Motor neuron (in vitro differentiated cells): ENCODE measurements at places on chromosomes 6 and 20.
A peak's percentile ranks its signal among the peaks of the same experiment; 100 is the strongest.

GRCh38 chr6:45488889-45489288 lies 111.2 kb upstream of the SUPT3H start:
- no peak for ATAC-seq

DNA sequence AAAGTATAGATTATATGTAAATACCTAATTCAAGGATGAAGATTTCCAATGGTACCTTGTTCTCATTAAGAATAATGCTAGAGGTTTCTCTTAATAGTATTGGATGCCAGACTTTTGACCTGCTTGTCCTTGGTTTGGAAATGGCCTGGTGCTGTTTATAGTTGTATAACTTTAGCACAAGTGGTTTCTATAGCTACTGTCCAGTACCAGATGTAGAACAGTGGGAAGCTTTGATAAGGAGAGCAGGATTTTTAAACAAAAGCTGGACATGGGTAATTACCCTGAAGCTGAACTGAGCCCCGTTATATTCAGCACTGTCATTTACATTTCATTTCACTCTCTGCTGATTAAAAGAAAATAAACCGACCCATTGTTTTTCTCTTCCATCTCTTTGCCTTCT lies 43.7 kb downstream of the TRMT11 start:
- no peak for ATAC-seq

DNA sequence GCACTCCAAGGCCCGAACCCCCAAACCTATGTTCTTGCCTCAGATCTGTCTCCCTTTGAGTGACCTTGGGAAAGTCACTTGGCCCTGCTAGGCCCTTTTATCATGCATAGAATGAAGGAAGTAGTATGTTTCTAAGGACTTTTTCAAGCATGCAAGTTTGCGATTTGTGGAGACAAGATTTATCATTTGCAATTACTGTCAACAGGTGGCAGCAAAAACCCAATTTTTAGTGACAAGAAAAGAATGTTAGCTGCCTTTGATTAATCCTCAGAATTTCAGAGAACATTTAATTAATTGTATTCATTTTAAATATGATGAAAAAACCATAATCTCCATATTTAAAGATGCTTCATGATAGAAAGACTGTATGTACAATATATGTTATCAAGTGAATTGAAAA lies 28.3 kb upstream of the PREP start:
- ATAC-seq: peak; percentile 29

DNA sequence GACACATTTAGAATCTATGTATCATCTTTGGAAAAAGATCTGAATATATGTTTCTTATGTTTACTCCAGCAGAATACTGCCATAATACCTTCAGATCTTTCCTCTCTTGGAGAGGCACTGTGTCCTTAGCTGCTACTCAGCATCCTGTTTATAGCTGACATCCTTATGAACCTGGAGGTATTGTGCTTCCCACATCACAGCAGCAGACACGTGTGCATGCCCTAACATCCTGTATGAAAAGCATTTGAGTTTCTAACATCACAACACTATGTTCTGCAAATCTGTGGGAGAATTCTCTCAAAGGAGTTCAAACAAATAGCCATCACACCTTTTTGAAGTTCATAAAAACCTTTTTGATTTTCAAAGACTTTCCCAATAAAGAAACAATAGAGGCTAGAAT lies 216.0 kb downstream of the GJA1 start:
- ATAC-seq: no peak

- ATAC-seq: no peak
Measured at GRCh38 chr6:128822271-128822670, 60.7 kb upstream of the LAMA2 start.

- ATAC-seq: no peak
Measured at GRCh38 chr6:24385536-24386269, 17.0 kb upstream of the MRS2 start.

GRCh38 chr20:46683939-46684750 lies 5.1 kb downstream of the TP53RK start:
- ATAC-seq: peak; percentile 71

DNA sequence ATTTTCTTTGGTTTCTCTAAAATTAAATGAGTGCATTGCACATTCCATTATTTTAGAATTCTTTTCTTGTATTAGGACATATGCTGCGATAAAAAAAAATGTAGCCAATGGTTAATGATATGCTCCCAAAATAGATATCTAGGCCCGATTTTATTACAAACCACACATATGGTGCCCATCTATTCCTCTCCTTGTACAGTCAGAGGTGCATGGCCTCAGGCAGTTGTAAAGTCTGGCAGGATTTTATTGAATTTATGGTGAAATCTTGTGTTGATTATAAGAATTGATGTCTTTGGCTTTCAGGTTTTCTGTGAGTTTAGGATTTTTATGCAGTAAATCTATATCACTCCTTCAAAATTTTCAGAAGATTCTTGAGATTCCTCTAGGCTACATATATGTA lies 192.2 kb downstream of the RFPL4B start:
- ATAC-seq: no peak

GRCh38 chr6:28758046-28758817 lies 165.6 kb downstream of the TRIM27 start:
- no peak for ATAC-seq

- no peak for ATAC-seq
Measured at GRCh38 chr6:53814353-53814752, 19.5 kb downstream of the LRRC1 start.

GRCh38 chr6:79777713-79778579 lies 146.8 kb downstream of the SH3BGRL2 start:
- peak; percentile 98 for ATAC-seq

DNA sequence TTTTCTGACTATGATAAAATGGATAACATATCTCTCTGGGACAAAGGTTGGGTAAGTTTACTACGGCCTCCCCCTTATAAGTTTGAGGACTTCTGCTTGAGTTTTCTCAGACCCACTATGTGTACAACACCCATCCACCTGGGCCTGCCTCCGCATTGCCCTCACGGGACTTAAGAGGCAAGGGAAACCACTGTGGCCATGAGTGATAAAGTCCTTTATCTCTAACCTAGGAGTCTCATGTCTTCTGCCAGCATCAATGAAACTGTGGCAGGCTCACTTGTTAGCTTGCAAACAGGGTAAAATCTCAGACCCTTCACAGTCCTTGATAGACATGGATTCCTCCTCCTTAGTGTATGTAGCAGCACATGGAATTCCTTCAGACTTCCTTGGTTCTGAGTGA lies 173.4 kb upstream of the MYLIP start:
- ATAC-seq: no peak

GRCh38 chr6:87828044-87828443 lies 126.0 kb upstream of the AKIRIN2 start:
- no peak for ATAC-seq

- no peak for ATAC-seq
Measured at GRCh38 chr20:44946271-44946852, 13.8 kb downstream of the TOMM34 start.

GRCh38 chr6:3266170-3266569 lies 7.4 kb downstream of the PSMG4 start:
- ATAC-seq: no peak

DNA sequence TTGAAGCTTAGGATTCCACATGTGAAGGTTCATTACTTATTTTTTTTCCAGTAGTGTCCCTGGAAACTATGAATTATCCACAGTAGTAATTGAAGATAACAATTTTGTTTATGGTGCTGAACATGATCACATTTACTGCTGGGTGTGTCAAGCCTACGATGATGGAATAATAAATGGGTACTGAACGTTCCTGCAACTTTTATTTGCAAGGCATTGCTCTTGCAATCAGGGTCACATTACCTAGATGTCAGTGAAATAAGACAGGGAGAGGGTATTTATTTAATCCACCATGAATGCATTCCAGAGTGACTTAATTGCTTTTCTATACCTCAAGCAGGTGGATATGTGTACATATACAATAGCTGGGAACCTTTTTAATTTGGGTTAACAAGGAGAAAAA lies 27.0 kb upstream of the MLIP start:
- ATAC-seq: no peak

DNA sequence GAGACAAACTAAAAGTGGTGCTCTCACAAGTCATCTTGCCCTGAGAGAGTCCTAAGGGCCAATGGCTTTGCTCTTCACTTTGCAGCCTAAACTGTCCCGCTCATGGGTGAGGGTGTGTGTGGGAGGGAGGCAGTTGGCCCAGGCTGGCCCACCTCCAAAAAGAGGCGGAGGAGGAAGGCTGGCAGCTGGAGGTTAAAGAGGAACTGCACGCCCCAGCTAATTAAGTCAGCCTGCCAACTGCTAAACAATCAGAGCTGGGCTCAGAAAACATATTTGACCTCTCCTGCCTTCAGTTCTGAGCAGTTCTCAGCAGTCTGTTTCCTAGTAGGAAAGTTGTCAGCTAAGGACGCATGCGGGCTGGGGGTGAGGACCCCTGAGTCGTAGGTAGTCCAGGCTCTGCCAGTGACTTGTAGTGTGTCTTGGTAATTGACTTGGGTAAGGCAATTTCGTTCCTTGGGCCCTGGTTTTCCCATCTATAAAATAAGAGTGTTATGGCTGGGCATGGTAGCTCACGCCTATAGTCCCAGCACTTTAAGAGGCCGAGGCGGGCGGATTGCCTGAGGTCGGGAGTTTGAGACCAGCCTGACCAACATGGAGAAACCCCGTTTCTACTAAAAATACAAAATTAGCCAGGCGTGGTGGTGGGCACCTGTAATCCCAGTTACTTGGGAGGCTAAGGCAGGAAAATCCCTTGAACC lies 17.0 kb downstream of the GSS start:
- ATAC-seq: no peak

- no peak for ATAC-seq
Measured at GRCh38 chr20:49993301-49993751, 10.5 kb downstream of the SNAI1 start.

GRCh38 chr6:111662072-111662793 lies 56.6 kb upstream of the TRAF3IP2 start:
- ATAC-seq: no peak

DNA sequence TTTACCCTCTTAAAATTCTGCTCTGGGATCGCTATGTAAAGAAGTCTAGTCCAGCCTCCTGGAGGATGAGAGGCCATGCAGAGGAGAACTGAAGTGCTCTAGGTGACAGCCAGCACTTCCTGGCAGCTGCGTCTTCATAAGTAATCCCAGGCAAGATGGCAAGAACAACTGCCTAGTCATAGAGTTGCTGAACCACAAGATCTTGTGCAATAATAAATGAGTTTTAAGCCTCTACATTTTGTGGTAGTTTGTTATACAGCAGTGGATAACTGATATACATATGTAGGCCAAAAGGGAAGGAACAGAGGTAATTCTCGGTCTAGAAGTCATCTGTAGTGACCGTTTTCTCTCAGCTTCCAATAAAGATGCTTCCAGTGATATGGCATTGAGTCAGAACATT lies 103.8 kb upstream of the FLRT3 start:
- ATAC-seq: no peak
